Testis (tissue), 5 donors: ENCODE measurements at places on chromosomes 3 and 15.

DNA sequence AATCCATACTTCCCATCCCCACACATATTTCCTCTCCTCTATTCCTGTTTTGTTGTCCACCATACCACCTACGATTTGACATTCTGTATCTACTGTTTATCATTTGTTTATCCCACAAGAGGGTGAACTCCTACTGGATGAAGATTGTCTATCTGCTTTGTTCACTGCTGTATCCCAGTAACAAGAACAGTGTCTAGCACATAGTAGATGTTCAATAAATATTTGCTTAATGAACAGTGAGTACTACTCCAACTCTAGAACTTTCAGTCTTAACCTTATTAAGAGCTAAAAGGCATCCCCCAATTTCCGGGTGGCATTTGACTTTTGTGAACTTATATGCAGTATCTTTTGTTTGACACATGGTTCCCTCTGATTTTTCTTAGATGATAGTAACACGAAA, 1.3 kb downstream of the PYGO1 start:
- no peaks in the 10 kb centered on the region for H3K27me3 ChIP-seq
- H3K27ac ChIP-seq = peak overlapping the region; percentile 96

GRCh38 chr3:124041553-124041952, 49.6 kb upstream of the ROPN1 start:
- no peak overlapping the region for H3K27ac ChIP-seq
- H3K4me3 ChIP-seq = no peak overlapping the region
- H3K36me3 ChIP-seq = no peaks in the 10 kb centered on the region
- no peak for DNase-seq

GRCh38 chr15:50996641-50997040, 88.2 kb downstream of the AP4E1 start:
- H3K36me3 ChIP-seq = no peaks in the 10 kb centered on the region
- H3K4me1 ChIP-seq = no peaks in the 10 kb centered on the region
- no peak overlapping the region for H3K4me3 ChIP-seq
- H3K27me3 ChIP-seq = no peaks in the 10 kb centered on the region

DNA sequence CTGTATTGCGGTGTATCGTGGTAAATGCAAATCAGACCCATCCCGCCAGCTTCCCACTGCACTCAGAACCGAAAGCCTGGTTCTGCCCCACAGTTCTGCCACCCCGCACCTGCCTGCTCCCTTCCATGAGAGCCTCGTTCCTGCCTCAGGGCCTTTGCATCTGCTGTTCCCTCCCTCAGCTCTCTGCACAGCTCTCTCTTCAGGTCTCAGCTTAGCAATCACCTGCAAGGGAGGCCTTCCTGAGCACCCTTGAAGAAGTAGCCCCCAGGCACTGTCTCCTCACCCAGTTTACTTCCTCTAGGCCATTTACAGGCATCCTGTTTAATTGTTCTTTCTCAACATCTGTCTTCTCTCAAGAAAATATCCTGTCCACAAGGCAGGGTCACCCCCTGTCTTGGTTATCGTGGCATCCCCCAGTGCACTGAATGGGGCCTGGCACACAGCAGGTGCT, 13.3 kb upstream of the IQSEC1 start:
- no peak overlapping the region for H3K27ac ChIP-seq
- H3K36me3 ChIP-seq = no peaks in the 10 kb centered on the region
- peaks cover 20% of the 10 kb centered on the region for H3K4me1 ChIP-seq

DNA sequence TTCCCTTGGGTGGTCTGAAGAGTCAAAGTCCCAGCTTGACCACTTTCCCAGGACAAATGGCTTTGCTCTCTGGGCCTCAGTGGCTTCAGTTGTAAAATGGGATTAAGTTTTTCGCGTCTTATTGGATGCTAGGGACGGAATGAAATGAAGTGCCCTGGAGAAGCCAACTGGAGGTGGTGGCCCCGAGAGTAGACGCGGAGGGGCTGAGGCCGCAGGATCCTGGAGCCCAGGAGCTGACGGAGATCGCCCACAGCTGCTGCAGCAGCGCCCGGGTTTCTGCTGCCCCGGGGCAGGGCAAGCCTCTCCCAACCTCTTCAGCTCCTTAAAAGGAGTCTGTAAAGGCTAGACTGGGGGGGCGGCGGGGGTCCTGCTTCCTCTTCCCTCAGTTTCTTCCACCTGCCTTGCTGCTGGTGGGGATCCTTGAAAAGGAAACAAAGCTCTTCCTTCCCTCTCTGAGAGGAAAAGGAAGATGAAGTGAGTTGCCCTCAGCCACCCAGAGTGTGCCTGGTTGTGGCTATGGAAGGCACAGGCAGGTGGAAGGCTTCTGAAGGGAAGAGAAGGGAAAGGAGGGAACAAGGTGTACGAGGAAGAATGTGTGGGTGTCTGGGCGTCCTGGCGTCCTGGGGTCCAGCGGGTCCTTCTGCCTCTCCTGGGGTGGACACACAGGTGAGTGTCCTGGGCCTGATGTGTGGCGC, 967 bp upstream of the BNC1 start:
- peak overlapping the region; percentile 47 for H3K4me3 ChIP-seq
- no peaks in the 10 kb centered on the region for H3K27me3 ChIP-seq
- H3K4me1 ChIP-seq = no peaks in the 10 kb centered on the region
- DNase-seq = no peak
- H3K36me3 ChIP-seq = no peaks in the 10 kb centered on the region
- H3K27ac ChIP-seq = no peak overlapping the region

DNA sequence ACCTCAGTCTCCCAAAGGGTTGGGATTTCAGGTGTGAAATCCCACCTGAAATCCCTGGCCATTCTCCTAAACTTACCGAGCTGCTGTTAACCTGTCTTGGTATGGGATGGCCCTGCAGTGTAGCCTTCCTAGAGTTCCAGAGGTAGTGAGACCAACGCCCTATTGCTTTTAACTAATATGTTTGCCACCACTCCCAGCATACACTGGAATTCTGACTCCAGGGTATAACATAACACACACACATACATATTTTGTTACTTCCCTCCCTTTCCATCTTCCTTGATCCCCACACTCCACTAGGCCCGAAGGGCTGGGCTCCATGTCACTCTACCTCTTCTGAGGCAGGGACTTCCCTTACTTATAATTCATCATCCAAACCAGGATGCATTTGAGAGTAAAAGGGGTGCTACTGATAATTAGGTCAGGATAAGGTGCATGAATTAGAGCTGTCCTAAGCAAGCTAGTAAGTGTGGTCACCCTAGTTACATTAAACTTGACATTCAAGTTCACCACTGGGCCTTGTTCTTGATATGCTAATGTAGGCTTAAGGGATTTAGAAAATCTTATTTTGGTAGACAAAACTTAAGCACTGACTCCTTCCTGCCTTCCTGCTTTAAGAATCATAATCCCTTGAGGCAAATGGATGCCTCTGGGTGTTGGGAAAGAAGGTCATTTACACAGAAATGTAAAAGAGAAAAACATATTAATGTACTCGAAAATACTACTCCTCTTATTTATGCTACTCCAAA, 317.6 kb downstream of the MAGI1 start:
- no peak for DNase-seq
- no peaks in the 10 kb centered on the region for H3K36me3 ChIP-seq
- H3K27ac ChIP-seq = no peak overlapping the region
- no peaks in the 10 kb centered on the region for H3K4me1 ChIP-seq
- H3K27me3 ChIP-seq = no peaks in the 10 kb centered on the region

DNA sequence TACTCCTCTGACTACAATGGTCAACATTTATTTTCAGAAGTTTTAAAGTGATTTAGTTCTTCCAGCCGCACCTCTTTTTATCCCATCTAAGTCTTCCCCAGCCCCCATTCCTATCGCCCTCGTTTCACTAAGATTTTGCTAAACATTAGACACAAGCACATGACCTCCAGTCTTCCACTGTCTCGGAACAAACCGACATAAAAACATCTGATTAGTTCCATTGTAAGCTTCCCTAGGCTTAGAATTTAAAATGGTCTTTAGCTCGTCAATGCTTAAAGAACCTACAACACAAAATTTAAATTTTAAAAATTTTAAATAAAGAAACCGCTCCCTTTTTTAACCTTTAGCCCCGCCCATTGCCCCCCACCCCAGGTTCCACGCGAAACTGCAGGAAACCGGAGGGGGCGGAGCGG, 284 bp upstream of the TSC22D2 start:
- no peaks in the 10 kb centered on the region for H3K27me3 ChIP-seq
- peak overlapping the region; percentile 100 for H3K27ac ChIP-seq
- peaks cover 16% of the 10 kb centered on the region for H3K4me1 ChIP-seq

GRCh38 chr3:6601374-6601773, 259.5 kb upstream of the GRM7 start:
- H3K27ac ChIP-seq = no peak overlapping the region
- no peak for DNase-seq
- H3K36me3 ChIP-seq = no peaks in the 10 kb centered on the region
- H3K27me3 ChIP-seq = no peaks in the 10 kb centered on the region

- no peak overlapping the region for H3K4me3 ChIP-seq
- no peak for DNase-seq
- no peaks in the 10 kb centered on the region for H3K27me3 ChIP-seq
- H3K36me3 ChIP-seq = no peaks in the 10 kb centered on the region
Measured at GRCh38 chr15:61106044-61106834, 122.9 kb downstream of the RORA start.

GRCh38 chr3:138186803-138187295, 252 bp upstream of the ARMC8 start:
- no peaks in the 10 kb centered on the region for H3K36me3 ChIP-seq
- DNase-seq = peak; percentile 94
- H3K4me1 ChIP-seq = peaks cover 4% of the 10 kb centered on the region
- no peaks in the 10 kb centered on the region for H3K27me3 ChIP-seq
- peak overlapping the region; percentile 95 for H3K27ac ChIP-seq

GRCh38 chr15:46646490-46646889, 1011.7 kb downstream of the SQOR start:
- H3K4me3 ChIP-seq = no peak overlapping the region
- no peaks in the 10 kb centered on the region for H3K36me3 ChIP-seq
- no peak overlapping the region for H3K27ac ChIP-seq
- no peaks in the 10 kb centered on the region for H3K4me1 ChIP-seq

GRCh38 chr3:49967291-49967690, 27.3 kb downstream of the RBM6 start:
- H3K27ac ChIP-seq = peak overlapping the region; percentile 41
- H3K27me3 ChIP-seq = no peaks in the 10 kb centered on the region
- no peaks in the 10 kb centered on the region for H3K36me3 ChIP-seq
- H3K4me1 ChIP-seq = peaks cover 34% of the 10 kb centered on the region
- DNase-seq = peak; percentile 43

- no peak overlapping the region for H3K4me3 ChIP-seq
- no peak overlapping the region for H3K27ac ChIP-seq
- H3K36me3 ChIP-seq = no peaks in the 10 kb centered on the region
- H3K4me1 ChIP-seq = peaks cover 9% of the 10 kb centered on the region
- DNase-seq = peak; percentile 52
Measured at GRCh38 chr3:12440927-12441714, 43.2 kb upstream of the TSEN2 start.

- no peak overlapping the region for H3K27ac ChIP-seq
- no peak for DNase-seq
- no peak overlapping the region for H3K4me3 ChIP-seq
Measured at GRCh38 chr15:44516436-44516835, 20.5 kb upstream of the EIF3J start.

DNA sequence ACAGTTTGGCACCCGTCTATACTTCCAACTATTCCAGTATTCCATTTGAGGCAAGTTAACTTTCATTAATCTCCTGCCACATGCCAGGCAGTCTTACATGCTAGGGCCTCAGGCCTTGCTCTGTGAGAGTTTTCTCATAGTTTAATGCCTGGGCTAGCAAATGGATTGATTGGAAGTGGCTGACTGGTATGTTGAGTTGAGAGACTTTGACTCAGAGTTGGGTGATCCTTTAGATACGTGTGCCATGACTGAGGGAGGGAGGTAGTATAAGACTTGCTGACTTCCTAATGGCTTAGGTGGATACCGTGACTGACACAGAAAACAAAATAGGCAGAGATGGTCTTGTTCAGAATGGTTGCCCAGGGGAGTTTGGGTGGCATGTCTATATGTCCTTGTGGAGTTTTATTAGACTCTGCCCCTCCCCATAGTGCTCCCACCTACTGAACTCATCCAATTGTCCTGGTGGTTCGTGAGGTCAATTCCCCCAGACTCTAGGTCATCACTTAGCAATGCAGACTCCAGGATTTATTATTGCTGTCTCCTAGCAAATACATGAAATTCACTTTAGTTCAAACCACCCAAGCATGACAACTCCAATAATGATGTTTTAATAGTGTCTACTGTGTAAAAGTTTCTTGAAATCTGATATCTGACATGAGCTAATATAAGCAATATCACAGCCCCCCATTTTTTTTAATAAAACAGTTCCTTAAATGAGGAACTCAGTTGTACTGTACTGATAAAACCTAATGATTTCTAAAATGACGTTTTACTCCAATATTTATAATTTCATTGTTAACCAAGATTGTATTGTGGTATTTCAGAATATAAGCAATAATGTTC, 413.9 kb upstream of the MDFIC2 start:
- H3K27me3 ChIP-seq = no peaks in the 10 kb centered on the region
- H3K36me3 ChIP-seq = no peaks in the 10 kb centered on the region

DNA sequence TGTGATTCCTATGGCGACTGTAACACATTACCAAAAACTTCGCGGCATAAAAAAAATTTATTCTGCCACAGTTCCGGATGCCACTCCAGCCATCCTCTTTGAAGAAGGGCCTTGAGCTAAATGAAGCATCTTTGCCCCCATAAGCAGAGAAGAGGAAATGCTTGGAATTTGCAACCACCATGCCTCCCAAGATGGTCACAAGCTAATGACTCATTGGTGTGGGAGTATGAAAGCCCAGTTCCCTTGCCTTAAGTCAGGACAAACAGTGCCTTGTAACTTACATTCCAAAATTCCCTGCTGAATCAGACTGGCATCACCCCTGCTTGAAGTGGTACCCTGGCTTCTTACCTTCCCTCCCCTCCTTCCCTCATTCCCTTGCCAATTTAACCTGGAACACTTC, 1077.4 kb downstream of the EPHA3 start:
- DNase-seq = no peak
- H3K27ac ChIP-seq = no peak overlapping the region
- H3K4me1 ChIP-seq = no peaks in the 10 kb centered on the region

DNA sequence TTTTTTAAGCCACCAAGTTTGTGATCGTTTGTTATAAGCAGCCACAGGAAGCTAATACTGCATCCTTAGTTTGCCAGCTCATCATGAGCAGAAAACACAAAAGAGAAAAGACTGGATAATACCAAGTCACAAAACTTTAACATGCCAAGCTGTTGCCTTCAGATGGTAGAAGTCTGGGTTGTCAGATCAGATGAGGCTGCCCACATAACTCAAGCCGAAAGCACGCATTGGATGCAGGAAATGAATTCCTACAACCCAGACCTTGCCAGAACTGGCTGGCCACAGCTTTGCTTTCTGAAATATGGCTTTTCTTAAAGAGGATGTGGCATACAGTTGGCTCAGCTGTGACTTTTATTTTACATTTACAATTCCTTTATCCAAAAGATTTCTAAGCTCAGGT, 118.3 kb upstream of the NEO1 start:
- no peaks in the 10 kb centered on the region for H3K27me3 ChIP-seq
- no peak overlapping the region for H3K4me3 ChIP-seq
- H3K4me1 ChIP-seq = no peaks in the 10 kb centered on the region
- DNase-seq = no peak

- no peak overlapping the region for H3K27ac ChIP-seq
- no peaks in the 10 kb centered on the region for H3K27me3 ChIP-seq
- DNase-seq = no peak
Measured at GRCh38 chr15:70907784-70908471, 15.3 kb downstream of the LRRC49 start.

GRCh38 chr3:157075693-157076420, 84.1 kb downstream of the CCNL1 start:
- H3K4me3 ChIP-seq = no peak overlapping the region
- peaks cover 3% of the 10 kb centered on the region for H3K4me1 ChIP-seq
- no peak overlapping the region for H3K27ac ChIP-seq
- no peak for DNase-seq
- no peaks in the 10 kb centered on the region for H3K36me3 ChIP-seq
- no peaks in the 10 kb centered on the region for H3K27me3 ChIP-seq

GRCh38 chr3:53162672-53163443, 1.8 kb downstream of the PRKCD start:
- no peaks in the 10 kb centered on the region for H3K36me3 ChIP-seq
- H3K27ac ChIP-seq = peak overlapping the region; percentile 79
- no peaks in the 10 kb centered on the region for H3K27me3 ChIP-seq
- peak overlapping the region; percentile 92 for H3K4me3 ChIP-seq
- H3K4me1 ChIP-seq = peaks cover 40% of the 10 kb centered on the region
